ENCODE measurements at places on chromosomes 7 and 10.

- no peak for DNase-seq
These were observed 8.1 kb downstream of the DYNC2I1 start for GRCh38 chr7:158864507-158864820.

- no peak for DNase-seq
These were observed 21.5 kb downstream of the LAMB1 start for GRCh38 chr7:107981466-107981865.

- DNase-seq: no peak
These were observed 220.6 kb upstream of the RHOBTB1 start for GRCh38 chr10:61164458-61165160.

DNA sequence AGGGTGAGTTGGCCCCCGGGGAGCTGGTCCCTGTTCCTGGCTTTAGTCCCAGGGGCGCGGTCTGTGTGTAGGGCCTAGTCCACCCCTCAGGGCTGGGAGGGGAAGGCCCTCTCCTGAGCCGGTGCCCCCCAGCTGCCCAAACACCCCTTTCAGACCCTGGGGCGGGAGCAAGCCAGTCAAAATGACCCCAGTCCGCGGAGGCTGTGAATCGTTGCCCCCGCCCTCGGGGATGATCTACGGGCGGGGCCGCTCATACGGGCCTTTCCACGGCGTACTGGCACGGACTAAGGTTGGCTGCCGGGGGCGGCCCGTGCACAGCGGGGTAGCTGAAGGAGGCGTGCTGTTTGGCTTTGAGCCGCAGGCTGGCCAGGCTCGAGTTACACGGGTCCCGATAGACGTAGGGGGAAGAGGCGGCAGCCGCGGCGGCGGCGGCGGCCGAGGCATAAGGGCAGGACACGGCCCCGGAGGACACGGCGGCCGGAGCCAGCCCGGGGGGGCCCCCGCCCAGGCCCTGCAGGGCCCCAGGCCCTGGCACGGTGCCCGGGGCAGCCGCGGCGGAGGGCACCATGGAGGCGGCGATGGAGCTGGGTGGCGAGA, 4.3 kb downstream of the ELOVL3 start:
- DNase-seq: peak; percentile 54

DNA sequence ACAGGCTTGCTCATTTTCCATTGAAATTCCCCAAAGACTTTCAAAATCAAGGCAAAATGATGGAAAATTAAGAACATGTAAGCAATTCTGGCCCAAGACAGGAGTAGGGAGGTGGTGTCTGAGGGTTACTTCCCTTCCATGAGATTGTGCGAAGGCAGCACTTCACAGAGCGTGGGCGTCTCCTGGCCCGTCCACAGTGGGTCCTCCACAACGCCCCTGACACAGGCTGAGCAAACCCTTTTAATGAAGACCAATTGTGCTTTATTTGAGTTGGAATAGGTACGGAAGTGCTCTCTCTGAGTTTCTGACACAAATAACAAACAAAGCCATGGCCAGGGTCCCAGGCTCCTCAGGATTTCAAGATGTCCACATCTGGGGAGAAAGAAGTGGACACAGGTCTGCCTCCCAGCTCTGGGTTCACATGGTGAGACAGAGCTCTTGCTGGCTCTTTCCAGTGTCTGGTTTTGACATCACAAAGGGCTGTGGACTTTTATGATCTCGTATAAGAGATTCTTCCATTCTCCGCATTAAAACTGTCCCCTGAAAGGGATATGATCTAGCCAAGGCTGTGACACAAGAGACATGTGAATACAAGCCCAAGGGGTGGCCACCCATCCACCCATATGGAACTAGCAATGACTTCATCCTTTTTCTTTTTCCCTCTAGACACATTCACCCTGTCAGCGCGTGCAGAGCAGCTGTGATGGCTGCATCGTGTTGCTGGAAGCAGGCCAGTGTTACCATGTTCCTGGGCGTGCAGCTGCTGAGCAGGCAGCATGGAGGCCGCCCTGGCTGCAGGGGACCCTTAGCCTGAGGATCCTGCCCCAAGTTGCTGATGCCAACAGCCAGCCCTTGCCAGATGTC, 145.6 kb downstream of the ADAM12 start:
- no peak for DNase-seq

GRCh38 chr7:15313361-15313760, 248.5 kb downstream of the AGMO start:
- no peak for DNase-seq

GRCh38 chr7:35519971-35520809, 174.7 kb downstream of the HERPUD2 start:
- DNase-seq: peak; percentile 68

DNA sequence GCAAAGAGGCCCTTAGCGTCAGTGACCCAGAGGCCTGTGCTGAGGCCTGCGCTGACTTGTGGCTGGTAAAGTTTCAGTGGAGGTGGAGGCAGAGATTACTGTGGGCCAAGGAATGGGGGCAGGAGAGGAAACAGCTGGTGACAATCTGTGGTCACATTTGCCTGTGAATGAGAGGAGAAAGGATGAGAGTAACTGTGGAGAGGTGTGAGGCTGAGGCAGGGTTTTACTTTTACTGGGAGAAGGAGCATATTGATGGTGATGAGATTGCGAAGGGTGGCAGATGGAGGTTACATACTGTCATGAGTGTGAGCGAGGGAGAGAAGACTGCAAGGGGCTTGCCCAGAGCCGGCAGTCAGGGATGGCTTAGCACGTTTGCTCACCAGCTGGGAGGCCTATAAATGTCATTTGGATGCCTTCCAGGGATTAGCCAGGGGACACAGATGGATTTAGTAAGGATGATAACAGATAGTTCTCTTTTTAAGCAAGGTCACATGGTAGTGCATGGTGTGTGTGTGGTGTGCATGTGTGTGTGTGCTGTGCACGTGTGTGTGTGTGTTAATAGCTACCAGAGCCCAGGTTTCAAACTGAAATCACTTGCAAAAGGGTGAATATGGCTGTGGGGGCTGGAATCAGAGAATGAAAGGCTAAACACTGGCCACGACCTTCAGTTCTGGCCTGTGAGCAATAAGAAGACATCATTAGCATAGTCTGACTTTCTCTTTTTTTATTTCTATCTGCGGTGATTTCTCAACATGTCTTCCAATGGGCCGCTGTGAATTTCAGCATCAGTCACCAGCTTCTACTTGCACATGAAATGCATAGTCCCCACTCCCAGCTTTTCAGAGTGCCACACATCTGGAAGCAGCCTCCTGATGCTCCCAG, 291.5 kb upstream of the ZNF32 start:
- DNase-seq: no peak

DNA sequence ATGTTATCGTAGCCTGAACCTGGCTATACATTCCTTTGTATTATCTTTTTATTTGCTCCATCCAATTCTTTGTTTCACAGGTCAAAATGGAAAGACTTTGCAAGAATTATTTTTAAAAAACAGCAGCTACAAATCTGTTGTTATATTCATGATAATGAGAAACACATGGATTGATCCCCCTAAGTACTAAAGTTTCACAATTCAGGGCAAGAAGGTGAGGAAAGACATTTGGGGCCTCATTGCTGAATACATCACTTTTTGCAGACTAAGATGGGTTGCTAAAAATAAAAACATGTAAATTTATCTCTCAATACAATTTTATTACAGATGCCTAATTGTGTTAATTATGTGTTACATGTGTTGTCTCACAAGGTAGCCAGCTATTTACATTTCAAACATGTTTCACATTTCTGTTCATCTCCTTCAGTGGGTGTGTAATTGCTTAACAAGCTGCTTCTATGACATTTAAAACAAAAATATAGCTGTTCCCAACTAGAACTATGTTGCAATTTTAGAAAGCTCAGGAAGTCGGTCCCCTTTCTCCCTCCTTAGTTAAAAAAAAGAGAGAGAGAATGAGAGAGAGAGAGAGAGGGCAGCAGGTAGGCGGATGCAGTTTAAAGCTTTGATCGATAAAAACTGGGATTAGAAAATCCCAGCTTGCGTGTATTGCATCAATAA, 606.3 kb upstream of the FZD8 start:
- no peak for DNase-seq

GRCh38 chr7:101168412-101169049, 3.2 kb upstream of the VGF start:
- no peak for DNase-seq

DNA sequence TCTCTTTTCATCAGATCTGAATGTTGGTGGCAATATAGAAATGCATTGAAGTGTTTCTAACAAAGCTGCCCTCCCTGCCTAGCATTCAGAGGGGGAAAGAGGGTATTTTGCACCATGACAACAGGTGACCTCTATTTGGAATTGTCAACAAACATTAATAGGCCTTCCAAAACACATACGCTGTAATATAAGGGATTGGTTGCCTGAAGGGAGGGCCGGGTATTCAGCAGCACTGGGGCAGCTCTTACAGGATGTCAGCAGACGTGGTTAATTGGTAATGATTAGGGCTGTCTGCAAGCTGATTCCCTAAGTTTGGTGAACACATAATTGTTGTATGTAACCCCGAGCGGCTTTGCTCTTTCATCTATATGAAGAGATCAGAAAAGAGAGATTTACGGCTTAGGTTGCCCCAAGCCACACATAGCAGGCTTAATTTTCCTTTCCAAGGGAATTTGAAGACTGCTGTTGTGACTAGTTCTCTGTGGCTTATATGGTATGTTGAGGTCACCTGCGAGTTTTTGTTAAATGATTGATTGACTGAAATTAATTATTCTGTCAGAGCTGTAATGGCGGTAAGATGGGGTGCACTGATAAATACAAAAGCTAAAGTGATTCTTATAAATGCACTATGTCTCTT, 759.3 kb downstream of the LRMDA start:
- no peak for DNase-seq

- DNase-seq: no peak
These were observed 12.7 kb upstream of the RHBDD2 start for GRCh38 chr7:75866114-75866488.

GRCh38 chr7:92768501-92769393, 67.6 kb downstream of the CDK6 start:
- DNase-seq: no peak

GRCh38 chr7:25594728-25595127, 366.4 kb upstream of the NPVF start:
- no peak for DNase-seq

GRCh38 chr7:82430500-82431465, 12.8 kb downstream of the CACNA2D1 start:
- DNase-seq: no peak

DNA sequence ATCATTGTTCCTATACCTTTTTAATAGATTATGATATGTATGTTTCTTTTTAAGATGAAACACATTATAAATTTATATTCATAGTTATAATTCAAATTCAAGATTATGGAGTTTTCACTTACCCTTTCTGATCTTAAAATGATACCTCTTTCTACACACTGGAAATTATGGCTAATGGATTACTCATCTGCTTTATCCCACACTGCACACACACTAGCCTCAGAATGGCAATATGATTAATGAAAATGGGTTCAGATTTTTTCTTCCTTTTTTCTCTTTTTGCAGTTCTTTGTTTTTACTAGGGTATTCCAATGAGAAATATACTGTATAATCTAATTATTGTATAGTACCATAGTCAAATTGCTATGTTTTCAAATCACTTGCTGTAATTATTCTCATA, 82.3 kb upstream of the FZD1 start:
- DNase-seq: no peak

GRCh38 chr7:44197474-44197873, 3.3 kb upstream of the YKT6 start:
- no peak for DNase-seq

GRCh38 chr10:11213137-11213536, 195.5 kb downstream of the CELF2 start:
- no peak for DNase-seq

DNA sequence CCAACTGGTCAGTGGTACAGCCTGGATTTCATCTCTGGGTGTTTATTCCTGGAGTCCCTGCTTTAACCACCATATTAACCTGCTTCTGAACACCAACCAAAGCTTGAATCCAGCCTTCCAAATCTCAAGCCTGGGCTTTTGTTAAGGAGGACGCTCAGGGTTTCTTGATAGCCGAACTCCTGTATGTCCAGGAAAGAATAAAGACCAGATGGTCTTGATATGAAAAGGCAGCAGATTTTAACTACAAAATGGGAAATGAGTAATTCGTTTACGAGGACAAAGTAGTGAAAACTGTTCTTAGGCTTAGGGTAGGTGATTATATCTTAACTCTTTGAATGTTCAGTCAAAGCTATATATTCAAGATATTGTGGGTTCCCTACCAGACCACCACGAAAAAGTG, 129.1 kb upstream of the INSYN2A start:
- DNase-seq: no peak

- DNase-seq: no peak
These were observed 82.3 kb upstream of the FGL2 start for GRCh38 chr7:77281780-77282478.

DNA sequence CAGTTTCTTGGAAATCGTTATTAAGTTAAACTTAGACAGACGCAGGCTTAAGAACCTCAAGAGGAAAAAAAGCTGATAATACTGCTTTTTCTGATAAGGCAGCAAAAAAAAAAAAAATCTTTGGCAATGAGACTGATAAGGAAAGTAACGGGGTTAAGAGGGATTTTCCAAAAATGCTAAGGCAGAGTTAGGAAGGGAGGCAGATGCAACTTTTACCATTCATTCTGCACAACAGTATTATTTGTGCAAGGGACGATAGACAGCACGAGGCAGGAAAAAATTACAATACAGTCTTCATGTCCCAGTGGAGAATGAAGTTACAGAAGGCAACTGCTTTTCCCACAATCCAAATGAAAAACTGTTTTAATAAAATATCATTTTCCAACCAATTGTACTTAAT, 194.0 kb downstream of the DOCK4 start:
- no peak for DNase-seq

DNA sequence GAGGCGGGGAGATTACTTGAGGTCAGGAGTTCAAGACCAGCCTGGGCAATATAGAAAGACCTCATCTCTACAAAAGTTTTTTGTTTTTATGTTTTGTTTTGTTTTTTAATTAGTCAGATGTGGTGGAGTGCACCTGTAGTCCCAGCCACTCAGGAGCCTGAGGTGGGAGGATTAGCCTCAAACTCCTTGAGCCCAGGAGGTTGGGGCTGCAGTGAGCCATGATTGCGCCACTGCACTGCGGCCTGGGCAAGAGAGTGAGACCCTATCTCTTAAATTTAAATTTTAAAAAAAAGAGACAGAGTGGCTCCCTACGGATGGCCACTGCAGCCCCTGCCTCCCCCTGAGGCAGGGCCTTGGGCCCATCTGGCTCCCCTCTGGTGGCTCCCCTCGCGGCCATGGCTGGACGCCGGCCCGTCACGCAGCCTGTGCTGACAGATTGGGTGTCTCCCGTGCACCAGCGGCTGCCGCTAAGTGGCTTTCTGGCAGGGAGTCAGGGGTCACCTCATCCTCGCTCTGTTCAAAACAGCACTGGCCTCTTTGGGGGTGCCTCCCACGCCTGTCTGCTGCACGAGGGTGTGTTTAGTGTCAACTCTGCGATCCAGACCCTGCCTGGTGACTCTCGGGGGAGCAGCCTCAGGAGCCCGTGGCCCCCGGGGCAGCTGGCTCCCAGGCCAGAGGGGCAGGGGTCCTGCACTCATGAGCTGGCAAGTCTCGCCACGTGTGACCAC, 44.4 kb upstream of the ELN start:
- no peak for DNase-seq

DNA sequence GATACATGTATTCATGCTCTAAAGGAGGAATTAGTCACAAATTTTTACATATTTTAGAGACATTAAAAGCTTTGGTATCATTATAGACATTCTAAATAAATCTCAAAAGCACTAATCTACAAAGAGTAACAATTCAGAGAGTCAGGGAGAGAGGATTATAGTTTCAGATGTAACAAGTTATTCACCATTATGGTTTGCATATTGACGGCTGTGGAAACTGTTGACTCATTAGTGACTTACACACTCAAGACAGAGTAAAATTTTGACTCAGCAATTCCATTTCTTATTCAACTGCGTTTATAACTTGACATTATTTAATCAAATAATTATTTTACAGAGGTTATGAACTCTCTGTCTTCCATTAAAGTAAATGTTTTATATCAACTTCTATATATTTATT, 95.4 kb upstream of the SEMA3C start:
- DNase-seq: no peak

- no peak for DNase-seq
These were observed 104.9 kb downstream of the CTBP2 start for GRCh38 chr10:125055446-125055845.
